ENCODE measurements at places on chromosomes 12 and 14. TPM values are rescaled to one million over a fixed set of nuclear protein-coding genes. Genes with fewer than 3 reads are reported as not detected.

DACT1 gene
- 0.81 TPM for total RNA-seq

- DNase-seq, result no peak
These were observed 28.4 kb downstream of the BCL2L14 start for GRCh38 chr12:12099102-12099501.

DNA sequence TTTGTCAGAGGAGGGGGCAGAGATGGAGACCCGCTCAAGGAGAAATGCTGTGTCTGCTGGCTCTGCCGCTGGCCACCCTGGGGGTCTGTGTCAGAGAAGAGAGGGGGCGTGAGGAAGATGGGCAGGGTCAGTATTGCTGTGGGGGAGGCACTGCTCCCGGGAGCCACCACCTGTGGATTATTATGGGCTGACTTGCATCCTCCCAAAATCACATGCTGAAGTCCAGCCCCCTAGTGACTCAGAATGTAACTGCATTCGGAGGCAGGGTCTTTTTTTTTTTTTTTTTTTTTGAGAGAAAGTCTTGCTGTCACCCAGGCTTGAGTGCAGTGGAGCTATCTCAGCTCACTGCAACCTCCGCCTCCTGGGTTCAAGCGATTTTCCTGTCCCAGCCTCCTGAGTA, 12.3 kb downstream of the ABCD4 start:
- DNase-seq, result no peak

TAS2R42 gene
- not detected for total RNA-seq

- no peak for DNase-seq
These were observed 102.2 kb downstream of the GPHN start for GRCh38 chr14:66610154-66610563.

DNA sequence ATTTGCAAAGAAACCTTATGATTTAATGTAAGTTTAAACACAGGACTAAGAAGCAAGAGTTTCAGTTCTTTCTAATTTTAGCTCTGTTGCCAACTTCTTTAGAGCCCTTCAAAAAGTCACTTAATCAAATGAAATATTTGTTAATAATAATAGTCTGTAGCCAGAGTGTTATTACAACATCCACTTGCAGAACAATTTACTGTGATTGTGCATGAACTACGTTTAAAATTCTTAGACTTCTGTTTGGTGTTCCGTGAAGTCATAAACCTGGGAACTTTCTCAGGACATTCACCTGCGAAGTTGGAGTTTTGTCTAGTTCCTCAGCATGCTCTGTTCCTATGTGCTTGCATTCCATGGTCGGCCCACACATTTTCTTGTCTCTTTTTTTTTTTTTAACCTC, 244.0 kb upstream of the AVPR1A start:
- DNase-seq, result no peak

DNA sequence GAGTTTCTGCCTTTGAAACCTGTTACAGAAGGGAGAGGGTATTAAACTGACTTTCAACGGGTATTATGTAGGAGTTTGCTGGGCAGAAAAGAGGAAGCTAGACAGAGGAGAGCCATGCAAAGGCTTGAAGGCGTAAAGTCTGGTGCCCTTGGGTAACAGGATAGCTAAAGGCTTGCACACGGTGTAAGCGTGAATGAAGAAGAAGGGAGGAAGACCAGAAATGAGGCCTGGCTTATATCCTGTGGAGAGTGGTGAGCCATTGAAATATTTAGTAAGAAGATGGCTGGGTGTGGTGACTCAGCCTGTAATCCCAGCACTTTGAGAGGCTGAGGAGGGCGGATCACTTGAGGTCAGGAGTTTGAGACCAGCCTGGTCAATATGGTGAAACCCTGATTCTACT, 22.6 kb downstream of the SUDS3 start:
- no peak for DNase-seq

- no peak for DNase-seq
These were observed 266.9 kb upstream of the PELI2 start for GRCh38 chr14:55851301-55851700.

DNA sequence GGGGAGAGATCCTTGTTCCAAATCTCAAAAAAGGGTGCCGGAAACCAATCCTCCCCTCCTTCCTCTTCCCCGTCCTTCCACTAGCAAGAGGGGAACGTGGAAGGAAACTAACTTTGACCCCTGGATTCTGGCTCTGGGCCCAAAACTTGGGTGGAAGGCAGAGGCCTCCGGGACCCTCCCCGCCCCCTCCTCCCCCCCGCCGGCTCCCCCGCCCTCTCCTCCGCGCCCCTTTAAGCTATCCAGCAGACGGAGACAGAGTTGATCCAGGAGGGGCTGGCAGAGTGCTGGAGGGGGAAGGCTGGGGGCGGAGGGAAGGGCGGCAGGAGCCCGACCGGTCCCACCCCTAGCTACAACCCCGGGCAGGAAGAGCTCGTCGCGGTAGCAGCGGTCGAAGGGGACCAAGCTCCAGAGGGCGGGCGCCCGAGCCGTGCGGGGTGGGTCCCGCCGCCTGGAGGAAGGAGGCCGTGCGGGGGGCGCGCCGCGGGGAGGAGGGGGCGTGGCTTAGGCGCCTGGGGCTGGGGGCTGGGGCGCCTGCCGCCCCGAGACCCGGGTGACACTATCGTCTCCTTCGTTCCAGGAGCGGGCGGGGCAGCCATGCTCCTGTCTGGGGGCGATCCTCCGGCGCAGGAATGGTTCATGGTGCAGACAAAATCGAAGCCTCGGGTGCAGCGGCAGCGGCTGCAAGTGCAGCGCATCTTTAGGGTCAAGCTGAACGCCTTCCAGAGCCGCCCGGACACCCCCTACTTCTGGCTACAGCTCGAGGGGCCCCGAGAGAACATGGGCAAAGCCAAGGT, at the start of gene NYNRIN:
Gene NYNRIN, plus strand, starts transcription at position 351 of the 794 bp plus-strand sequence. Its CDS starts 244 bp downstream, at position 595.
- DNase-seq, result peak; percentile 38

DNA sequence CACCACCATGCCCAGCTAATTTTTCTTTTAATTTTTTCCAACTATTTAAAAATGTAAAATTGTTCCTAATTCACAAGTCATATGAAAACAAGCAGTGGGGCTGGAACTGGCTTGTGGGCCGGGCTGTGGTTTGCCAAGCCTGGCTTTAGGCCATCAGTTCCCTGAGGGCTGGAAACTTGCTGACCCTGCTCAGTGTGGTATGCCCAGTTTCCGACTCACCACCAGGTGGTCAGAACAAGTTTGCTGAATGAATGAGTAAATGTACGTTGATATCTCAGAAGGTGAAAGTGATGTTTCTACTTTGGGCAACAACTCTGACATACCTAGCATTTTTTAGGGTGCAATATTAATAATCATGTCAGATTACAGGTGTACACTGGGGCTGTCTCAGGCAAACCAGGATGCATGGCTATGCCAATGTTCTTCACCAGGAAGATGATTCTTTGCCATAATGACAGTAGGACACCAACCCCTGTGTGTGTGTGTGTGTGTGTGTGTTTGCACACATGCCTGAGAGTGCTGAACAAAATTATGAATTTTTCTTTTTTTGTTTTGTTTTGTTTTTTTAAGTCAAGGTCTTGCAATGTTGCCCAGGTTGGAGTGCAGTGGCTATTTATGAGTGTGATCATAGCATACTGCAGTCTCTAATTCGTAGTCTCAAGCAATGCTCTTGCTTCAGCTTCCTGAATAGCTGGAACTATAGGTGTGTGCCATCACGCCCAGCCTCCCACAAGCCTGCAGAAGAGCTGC, 106.1 kb downstream of the PTPN11 start:
- DNase-seq, result no peak

NKX2-1 gene
- total RNA-seq, result not detected

TRAF3 gene
- 37.4 TPM for total RNA-seq

GRCh38 chr12:26293612-26294011, 98.2 kb downstream of the SSPN start:
- no peak for DNase-seq

TBC1D30 gene
- total RNA-seq, result not detected
